SW 1271 (cell line): ENCODE measurements at places on chromosomes 11 and 22.

DNA sequence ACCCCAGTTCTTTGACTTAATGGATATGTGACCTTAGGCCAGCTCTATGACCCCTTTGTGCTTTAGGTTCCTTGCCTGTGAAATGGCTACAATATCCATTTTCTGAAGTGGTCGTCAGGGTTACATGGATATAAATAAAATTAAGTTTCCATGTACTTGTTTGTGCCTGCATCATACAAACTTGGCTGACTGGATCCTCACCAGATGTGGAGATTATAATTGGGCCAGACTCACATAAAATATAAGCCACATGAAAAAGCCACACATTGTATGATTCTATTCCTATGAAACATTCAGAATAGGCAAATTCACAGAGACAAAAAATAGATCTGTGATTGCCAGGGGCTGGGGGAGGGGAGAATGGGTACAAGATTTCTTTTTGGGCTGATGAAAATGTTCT, 100.9 kb upstream of the USP47 start:
- no peak for DNase-seq

- DNase-seq: no peak
These were observed 52.9 kb upstream of the CARS1 start for GRCh38 chr11:3109921-3110706.

GRCh38 chr22:46846832-46847355, 84.4 kb downstream of the TBC1D22A start:
- DNase-seq: no peak

- no peak for DNase-seq
These were observed 161.3 kb downstream of the MYO18B start for GRCh38 chr22:25903294-25903693.

DNA sequence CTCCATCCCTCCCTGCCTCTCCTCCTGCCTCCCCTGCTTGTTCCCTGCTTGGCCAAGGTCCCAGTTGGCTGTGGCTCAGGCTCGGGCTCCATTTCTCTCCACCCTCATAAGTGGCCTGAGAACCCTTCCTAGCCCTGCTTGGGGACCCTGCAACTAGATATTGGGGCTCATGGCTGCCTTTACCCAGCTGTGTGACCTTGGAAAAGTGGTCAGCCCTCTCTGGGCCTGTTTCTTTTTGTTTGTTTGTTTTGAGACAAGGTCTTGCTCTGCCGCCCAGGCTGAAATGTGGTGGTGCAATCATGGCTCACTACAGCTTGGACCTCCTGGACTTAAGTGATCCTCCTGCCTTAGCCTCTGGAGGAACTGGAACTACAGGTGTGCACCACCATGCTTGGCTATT, 20.3 kb upstream of the CABP2 start:
- DNase-seq: no peak

DNA sequence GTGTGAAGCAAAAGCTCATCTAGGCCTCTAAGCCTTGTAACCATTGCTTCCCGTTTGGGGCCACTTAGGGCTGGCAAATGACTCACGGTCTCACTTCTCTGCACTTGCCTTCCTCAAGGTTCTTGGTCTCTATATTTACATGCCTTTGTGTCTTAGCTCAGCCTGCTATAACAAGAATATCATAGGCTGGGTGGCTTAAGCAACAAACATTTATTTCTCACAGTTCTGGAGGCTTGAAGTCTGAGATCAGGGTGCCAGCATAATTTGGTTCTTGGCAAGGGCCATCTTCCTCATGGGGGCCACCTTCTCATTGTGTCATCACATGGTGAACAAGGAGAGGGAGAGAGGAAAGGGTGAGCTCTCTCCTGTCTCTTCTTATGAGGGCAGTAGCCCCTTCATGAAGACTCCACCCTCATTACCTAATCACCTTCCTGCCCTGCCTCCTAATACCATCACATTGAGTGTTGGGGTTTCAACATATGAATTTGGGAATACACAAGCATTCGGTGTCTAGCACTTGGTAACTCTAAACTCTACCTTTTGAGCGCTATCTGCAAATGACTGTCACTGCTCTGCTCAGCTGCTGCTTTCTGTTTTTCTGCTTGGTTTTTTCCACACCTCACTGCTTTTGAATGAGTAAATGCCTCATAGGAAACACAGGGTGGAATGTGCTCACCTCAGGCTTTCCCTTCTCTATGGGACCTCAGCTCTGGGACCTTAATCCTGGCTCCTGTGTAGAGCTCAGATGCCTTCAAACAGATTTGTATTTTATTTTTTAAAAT, 16.2 kb upstream of the ME3 start:
- no peak for DNase-seq

DNA sequence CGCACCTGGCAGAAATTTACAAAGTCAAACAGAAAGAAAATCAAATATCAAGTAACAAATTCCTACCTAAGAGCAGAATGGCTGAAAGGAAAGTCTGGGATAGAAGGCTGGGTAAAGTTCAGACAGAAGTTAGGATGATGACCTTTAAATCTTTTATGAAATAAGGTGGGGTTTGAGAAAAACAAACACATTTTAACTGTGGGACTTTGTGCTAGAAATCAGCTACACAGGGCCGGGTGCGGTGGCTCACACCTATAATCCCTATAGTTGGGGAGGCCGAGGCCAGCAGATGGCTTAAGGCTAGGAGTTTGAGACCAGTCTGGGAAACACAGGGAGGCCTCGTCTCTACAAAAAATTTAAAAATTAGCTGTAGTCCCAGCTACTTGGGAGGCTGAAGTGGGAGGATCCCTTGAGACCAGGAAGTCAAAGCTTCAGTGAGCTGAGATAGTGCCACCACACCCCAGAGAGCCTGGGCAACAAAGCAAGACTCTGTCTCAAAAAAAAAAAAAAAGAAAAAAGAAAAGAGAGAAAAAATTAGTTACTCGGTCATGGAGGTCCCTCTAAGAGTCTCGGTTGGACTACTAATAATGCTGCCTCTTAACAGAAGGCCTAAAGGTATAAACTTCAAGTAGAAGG, 119.7 kb upstream of the BID start:
- no peak for DNase-seq

- no peak for DNase-seq
These were observed 7.1 kb downstream of the RRP8 start for GRCh38 chr11:6596239-6596877.

- no peak for DNase-seq
These were observed 42.9 kb downstream of the PRDM10 start for GRCh38 chr11:129959687-129960086.

DNA sequence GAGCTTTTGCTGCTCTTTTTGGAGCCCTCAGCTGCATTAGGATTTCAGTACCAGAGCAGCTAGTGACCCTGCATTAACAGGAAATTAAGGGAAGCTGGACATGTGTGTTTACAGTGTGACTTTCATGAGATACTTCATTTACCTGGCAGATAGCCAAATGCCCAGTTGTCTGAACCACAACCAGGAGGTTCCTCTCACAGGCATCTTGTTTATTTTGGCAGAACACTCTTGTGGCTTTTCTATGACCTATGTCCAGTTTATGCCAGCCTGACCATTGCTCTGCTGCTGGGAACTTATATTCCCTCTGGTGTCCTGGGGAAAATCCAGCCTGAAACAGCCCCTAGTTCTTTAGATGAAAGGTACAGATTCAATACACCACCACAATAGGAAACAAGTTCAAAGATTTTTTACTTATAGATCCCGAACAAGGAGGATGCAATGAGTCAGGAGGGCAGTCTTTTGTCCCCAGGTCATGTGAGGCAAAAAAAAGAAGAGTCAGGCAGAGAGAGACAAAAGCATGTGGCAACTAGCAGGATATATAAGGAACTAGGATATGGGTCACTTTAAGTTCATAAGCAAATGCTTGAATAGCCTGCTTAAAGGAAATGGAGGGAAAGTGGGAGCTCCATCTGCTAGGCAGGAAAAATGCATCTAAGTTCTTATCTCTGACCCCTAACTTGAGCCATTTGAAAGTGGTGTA, 379.3 kb downstream of the INSC start:
- DNase-seq: no peak

DNA sequence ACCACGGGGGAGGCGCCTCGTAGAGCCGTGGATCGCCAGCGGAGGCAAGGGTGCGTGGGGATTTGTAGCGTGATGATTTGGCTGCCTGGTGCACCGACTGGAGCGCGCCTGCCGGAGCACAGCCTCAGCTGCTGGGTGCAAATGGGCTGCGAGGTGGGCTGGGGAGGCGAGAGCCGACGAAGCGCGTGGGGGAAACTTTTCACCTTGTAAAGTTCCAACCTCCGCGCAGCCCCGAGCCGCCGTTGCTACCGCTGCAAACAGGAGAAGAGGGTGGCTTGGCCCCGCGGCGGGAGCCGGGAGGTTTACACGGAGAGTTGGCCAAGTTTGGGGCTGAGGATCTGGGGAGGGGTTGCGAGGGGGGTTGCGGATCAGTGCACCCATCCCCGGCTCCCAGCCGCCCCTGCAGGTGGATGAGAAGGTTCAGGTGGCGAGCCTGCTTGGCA, 528 bp downstream of the FAT3 start:
- DNase-seq: no peak

- no peak for DNase-seq
These were observed 9.0 kb upstream of the AGBL2 start for GRCh38 chr11:47724041-47724729.

DNA sequence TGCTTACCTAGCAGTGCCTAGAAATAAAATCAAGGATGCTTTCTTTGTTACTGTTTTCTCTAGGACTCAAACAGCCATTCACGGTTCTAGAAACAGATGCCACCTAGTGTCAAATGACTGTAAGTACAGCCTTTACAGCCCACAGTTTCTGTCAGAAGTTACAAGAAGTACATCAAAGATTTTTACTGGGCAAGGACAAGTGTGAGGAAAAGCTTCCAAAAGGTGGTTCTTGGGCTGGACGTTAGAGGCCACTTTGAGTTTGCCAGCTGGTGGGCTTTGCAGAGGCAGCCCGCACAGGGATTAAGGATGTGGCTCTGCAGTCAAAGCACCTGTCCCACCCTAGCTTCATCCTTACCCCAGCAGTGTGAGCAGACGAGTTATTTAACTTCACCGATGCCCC, 6.9 kb downstream of the KMT5B start:
- peak; percentile 52 for DNase-seq

DNA sequence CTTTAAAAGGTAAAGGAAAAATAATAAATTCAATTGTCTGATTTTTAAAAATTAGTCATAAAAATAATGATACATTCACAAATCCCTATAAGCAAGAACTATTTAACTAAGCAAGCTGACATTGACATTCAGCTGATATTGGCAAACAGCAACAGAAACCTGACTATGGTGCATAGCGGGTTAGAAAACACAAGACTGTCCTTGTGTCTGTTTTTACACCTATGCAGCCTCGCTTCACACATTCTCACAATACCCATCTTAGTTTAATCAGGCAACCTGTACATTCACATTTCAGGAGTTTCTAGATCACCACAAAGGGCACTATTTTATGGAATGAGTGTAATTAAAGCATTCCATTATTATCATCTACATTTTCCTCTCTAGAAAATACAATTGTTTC, 737.1 kb downstream of the KCNA4 start:
- no peak for DNase-seq

DNA sequence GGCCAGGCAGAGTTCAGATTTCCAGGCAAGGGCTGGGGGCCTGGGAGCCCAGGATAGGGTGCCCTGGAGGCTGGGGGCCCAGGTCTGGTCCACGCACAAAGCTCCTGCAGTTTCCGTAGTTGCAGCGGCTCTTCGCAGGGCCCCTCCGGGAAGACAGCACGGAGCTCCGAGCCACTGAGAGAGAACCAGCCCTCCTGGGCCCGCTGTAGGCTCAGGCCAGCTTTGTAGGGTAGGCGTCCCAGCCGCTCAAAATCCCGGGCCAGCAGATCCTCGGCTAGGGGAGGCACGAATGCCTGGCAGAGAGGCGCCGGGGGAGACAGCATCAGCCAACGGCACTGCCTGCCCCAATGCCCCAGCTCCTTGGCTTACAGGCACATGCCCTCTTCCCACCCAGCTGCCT, 23.6 kb upstream of the PDE2A start:
- no peak for DNase-seq

DNA sequence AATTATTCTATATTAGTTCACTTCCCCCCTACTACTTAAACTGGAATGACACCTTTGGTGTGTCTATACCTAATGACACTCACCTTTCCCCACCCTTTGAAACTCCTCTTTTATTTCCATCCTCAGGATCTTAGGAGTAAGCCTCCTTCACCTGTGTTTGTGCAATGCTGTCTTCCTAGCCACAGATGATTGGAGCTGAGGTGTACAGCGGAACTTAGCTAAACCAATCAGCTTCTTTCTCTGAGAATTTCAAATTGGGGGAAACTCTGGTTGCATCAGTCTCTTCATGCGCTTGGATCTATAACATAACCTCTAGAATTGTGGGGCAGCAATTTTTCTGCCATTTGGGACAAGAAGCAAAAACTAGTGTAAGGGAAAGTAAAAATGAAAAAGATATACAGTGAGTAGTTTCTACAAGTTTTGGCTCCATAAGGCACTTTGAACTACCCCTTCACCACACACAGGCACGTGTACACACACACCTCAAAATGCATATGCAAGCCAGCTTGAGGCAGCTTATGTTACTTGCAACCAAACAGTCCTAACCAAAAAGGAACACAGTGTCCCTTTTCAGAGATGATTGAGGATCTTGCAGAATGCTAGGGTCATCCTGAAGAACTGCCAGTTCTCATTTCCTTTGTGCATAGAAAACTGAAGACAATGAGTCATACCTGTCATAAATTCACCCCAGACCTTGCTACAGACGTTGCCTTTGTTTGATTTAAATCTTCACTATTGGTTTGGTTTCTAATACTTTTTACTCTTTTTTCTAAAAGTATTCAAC, 36.0 kb upstream of the LDLRAD3 start:
- DNase-seq: no peak

DNA sequence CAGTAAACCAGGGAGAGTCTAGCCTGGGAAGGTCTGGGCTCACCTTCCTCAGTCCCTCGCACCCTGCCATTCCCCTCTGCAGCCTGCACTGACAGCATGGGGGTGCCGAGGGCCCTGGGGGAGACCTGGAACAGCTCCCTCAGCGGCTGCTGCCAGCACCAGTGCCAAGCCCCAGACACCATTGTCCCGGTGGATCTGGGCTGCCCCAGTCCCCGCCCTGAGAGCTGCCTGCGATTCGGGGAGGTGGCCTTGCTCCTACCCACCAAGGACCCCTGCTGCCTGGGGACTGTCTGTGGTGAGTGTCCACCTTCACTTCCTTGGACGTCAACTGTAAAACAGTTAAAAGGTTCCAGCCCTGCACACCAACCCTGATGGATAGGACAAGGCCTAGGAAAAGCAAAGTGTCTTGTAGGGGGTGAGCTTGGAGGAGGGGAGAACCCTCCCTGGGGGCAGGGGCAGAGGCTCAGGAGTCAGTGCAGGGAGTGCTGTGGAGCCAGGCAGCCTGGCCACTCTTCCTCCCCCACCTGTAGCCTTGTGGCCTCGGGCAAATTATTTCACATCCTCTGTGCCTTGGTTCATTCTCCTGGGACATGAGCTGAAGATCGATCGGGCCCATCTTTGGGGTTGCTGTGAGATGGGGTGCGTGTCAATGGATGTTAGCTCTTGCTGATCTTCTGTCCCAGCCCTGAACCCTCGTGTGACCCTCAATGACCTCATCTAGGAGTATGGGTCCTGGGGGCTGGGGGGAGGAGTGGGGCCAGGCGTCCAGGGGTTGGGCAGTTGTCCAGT, 85.2 kb upstream of the MYOD1 start:
- DNase-seq: no peak
